ENCODE measurements at places on chromosomes 7 and 10.

GRCh38 chr10:49287689-49288340, 11.2 kb upstream of the C10orf71 start:
- DNase-seq, result no peak

- DNase-seq, result no peak
These were observed 57.0 kb downstream of the CDC123 start for GRCh38 chr10:12252882-12253546.

- DNase-seq, result no peak
These were observed 203.1 kb upstream of the VSTM2A start for GRCh38 chr7:54339073-54339472.

- DNase-seq, result no peak
These were observed 193.1 kb downstream of the WDR37 start for GRCh38 chr10:1249142-1249920.

DNA sequence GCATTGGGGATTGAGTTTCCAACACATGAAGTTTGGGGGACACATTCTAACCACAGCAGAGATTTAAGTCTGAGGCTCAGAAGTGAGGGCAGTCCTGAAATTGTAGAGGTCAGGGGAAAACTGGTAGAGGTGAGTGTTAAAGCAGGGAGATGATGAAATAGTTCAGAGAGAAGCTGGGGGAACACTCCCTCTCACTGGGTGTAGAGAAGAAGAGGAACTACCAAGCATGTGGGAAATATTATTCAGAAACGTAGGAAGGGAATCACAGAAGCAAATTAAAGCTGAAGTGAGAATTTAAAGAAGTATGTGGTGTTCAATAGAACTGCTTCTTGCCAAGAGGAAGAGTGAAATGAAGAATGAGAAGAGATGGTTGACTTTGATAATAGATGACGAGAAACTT, 121.5 kb upstream of the FAM3C start:
- DNase-seq, result no peak

DNA sequence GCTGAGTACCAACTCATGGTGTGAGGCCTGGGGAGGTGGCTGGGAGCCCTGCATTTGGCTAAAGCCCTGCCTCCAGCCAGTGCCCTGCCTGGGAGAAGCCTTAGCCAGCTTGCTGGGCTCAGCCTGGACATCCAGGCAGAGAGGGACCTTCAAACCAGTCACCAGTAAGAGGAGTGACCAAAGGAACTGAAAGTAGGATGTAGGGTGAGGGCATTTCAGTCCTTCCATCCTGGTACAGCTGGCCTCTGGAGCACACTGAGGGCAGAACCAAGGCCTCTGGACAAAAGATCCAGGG, 124.8 kb downstream of the ADCY1 start:
- DNase-seq, result no peak

GRCh38 chr10:29007370-29007747, 281.5 kb upstream of the LYZL1 start:
- DNase-seq, result no peak

GRCh38 chr10:16662923-16663322, 141.2 kb upstream of the C1QL3 start:
- DNase-seq, result no peak

DNA sequence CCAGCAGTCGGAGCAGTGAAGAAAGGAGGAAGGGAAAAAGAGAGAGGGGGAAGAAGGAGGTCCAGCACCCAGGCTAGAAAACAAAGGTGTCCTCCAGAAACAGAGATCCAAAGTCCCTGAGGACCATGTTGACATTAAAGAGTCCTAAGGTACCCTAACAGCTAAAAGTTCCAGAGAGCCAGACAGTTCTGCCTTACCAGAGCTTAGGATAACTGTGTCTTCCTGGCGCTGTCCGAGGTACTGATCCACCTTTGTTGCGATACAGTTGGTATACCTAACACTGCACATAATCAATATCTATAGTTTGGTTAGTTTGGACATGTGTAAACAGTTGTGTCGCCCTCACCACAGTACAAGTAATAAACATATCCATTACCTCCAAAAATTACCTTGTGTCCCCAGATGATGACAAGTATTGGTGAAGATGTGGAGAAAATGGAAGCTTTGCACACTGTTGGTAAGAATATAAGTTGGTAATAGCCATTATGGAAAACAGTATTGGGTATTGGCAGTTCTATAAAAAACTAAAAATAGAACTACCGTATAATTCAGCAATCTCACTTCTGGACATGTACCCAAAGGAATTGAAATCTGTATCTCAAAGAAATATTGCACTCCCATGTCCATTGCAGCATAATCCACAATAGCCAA, 59.8 kb downstream of the GRID1 start:
- no peak for DNase-seq

GRCh38 chr10:13311177-13311575, 11.3 kb upstream of the PHYH start:
- no peak for DNase-seq

DNA sequence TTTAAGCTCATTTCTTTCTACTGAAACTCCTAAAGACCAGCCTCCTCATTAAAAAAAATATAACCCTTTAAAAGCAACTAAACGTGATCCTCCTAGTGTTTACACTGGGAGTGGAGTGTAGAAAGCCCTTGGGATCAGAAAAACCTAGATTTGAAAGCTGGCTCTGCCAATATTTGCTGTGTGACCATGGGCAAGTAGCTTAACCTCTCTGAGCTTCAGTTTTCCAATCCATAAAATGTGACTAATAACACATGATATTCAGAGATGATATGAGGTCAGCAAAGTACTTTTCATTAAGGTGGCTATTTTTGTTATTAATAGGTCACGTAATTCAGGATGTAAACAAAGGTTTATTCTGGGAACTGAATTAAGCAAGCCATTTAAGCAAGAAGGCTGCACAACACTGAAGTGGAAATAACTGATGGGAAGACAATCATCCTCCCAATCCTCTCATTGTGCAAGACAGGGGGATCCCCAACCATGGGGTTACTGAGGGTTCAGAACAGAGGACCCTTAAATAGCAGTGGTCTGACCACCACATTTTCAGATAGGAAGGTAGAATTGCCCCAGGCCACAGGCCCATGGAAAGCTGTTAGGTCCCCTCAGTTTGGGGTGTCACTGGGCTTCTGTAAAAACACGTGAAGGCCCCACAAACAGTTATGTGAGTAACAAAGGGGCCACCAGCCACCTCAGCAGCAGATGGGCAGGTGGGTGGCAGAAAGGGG, 49.1 kb upstream of the EEPD1 start:
- DNase-seq, result no peak
